ENCODE measurements at places on chromosomes 12 and 14.

- no peak for DNase-seq
Observed at GRCh38 chr14:37326434-37326833, 128.7 kb downstream of the MIPOL1 start.

DNA sequence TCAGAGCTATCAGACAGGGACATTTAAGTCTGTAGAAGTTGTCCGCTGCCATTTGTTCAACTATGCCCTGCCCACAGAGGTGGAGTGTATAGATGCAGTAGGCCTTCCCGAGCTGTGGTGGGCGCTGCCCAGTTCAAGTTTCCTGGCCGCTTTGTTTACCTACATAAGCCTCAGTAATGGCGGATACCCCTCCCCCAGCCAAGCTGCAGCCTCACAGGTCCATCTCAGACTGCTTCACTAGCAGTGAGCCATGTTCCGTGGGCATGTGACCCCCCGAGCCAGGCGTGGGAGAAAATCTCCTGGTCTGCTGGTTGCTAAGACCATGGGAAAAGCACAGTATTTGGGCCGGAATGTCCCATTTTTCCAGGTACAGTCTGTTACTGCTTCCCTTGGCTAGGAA, 165.9 kb downstream of the MIPOL1 start:
- DNase-seq = no peak

DNA sequence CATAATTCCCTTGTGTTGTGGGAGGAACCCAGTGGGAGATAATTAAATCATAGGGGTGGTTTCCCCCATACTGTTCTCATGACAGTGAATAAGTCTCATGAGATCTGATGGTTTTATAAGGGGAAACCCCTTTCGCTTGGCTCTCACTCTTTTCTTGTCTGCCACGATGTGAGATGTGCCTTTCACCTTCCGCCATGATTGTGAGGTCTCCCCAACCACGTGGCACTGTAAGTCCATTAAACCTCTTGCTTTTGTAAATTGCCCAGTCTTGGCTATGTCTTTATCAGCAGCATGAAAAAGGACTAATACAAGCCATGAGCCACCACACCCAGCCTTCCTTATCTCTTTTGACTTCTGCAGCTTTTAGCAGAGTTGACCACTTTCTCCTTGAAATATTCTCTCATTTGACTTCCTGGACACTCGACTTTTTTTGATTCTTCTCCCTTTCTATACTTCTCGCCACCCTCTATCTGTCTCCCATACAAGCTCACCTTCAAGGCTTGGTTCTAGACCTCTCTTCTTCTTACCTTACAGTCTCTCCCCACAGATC, 2.3 kb downstream of the MTERF2 start:
- no peak for DNase-seq

GRCh38 chr14:52907949-52908348, 42.9 kb downstream of the FERMT2 start:
- no peak for DNase-seq

GRCh38 chr14:91068642-91069041, 8.2 kb upstream of the RPS6KA5 start:
- DNase-seq = peak; percentile 33

GRCh38 chr12:121626853-121627640, 717 bp downstream of the ORAI1 start:
- DNase-seq = peak; percentile 76

- DNase-seq = no peak
Observed at GRCh38 chr12:101772012-101772775, 32.9 kb upstream of the SYCP3 start.

DNA sequence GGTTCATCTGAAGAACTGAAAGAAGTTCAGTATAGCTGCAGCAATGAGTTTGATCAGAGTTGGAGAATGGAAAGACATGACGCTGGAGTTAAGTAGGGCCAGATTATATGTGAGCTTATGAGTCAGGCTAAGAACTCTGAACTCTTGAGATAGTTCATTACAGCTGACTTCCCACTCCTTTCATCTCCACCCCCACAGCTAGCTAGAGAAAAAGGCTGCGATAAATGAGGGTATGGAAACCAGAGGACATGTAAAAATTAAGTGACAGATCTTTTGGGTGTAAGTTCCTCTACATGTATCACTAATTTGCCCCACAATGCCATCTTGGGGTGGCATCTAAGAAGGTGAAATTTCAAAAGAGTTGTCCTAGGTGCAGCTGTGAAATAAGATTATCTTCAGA, 28.6 kb downstream of the PYM1 start:
- DNase-seq = no peak

- DNase-seq = no peak
Observed at GRCh38 chr14:39434401-39434800, 2.2 kb upstream of the FBXO33 start.

GRCh38 chr14:55146425-55146824, 17.4 kb downstream of the LGALS3 start:
- DNase-seq = no peak

GRCh38 chr12:6828781-6829535, 751 bp downstream of the P3H3 start:
- peak; percentile 75 for DNase-seq

DNA sequence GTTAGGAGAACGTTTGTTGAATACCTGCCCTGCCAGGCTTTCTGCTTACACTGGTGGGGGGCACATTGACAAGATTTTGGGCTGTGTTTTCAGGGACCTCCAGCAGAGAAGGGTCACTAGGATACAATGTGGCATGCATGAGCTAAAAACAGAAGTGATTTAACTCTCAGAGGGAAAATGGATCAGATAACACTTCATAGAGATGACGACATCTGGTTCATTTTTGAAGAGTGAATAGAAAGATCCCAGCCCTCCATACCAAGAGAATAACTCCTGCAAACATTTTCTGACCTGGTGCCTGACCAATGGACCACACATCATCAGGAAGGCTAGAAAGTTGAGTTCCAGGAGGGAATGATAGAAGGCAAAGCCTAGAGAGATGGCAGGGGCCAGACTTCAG, 33.7 kb downstream of the CKB start:
- no peak for DNase-seq

DNA sequence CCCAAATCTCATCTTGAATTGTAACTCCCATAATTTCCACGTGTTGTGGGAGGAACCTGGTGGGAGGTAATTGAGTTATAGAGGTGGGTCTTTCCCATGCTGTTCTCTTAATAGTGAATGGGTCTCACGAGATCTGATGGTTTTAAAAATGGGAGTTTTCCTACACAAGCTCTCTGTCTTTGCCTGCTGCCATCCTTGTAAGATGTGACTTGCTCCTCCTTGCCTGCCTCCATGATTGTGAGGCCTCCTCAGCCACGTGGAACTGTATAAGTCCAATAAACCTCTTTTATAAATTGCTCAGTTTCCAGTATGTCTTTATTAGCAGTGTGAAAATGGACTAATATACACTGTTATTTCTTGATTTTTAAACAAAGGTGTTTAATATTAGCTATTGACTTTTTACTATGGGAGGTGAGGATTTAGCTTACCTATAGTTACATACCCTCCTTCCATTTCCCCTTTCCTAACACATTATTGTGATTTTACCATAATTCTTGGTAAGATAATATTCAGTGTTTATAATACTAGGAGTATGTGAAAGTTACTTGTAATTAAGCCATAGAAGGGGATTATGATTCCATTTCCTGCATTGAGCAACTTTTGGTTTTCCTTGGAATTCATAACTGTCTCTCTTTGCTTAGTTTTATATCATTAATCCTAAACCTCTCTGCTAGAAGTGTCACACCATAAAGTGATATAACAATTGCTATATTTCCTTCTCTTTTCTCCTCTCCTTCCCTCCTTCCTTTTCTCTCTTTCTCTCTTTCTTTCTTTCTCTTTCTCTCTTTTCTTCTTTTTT, 151.0 kb upstream of the KRAS start:
- DNase-seq = no peak

DNA sequence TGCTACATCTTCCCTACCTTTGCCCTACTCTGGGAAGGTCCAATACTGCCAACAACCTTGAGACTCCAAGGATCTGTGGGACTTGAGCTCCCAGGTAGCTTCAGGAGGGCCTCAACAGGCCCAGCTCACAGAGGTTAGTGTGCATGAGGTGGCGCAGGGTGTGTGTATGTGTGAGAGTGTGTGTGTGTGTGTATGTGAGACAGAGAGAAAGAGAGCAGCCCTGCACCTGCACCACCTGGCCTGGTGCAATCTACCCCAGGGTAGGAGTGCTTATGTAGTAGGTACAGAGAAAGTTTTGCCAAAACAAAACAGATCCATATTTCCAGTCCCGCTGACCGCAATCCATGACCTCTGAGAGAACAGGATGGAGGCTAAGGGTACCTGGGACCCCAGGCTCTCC, 24.6 kb downstream of the TMEM229B start:
- DNase-seq = no peak

DNA sequence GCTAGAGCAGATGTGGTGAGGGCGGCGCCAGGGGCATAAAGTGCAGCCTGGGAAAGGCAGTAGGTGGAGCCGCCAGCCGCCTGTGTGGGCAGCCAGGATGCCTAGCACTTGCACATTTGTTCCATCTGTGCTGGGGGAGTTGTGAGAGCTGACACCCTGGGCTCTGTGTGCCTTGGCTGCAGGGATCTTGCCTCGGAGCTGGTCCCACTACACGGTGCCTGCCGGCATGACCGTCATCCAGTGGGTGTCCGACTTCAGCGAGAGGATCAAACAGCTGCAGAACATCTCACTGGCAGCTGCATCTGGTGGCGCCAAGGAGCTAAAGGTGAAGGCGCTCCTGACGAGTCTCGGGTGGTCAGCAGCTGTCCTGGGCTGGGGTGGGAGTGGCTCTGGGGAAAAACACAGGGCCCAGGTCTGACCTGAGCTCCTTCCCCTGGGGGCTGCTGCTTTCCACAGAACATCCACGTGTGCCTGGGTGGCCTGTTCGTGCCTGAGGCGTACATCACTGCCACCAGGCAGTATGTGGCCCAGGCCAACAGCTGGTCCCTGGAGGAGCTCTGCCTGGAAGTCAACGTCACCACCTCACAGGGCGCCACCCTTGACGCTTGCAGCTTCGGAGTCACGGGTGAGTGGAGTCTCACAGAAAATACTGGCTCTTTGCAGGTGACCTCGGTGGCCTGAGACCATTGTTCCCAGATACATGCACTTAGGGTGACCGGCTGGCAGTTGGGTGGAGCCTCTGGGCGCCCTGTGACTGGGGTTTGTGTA, 37.4 kb downstream of the HSP90AA1 start:
- no peak for DNase-seq

GRCh38 chr14:22822571-22823098, 7.1 kb upstream of the MRPL52 start:
- DNase-seq = peak; percentile 95

- no peak for DNase-seq
Observed at GRCh38 chr14:106528717-106529116, 1002.3 kb downstream of the TMEM121 start.

- DNase-seq = peak; percentile 46
Observed at GRCh38 chr12:65612440-65612839, 211.8 kb upstream of the HMGA2 start.

GRCh38 chr14:54502602-54503001, 7.1 kb upstream of the CGRRF1 start:
- DNase-seq = no peak

DNA sequence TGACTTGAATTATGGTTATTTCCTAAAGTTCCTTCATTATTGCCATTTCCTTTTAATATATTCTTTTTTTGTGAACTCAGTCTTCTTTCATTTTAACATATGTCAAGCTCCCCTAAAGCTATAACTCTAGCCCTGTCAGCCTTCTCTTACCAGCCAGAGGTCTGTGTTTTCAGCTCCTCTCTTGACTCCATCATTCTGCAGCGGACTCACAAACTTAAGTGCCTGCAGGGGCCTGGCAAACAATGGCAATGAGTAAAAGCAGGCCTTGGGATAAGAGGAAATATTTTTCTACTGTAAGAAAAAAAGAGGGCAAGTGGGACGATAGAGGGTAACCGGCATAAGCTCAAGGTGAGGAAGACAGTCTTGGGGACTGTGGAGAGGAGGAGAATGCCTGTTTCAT, 424.5 kb upstream of the RGS6 start:
- no peak for DNase-seq

DNA sequence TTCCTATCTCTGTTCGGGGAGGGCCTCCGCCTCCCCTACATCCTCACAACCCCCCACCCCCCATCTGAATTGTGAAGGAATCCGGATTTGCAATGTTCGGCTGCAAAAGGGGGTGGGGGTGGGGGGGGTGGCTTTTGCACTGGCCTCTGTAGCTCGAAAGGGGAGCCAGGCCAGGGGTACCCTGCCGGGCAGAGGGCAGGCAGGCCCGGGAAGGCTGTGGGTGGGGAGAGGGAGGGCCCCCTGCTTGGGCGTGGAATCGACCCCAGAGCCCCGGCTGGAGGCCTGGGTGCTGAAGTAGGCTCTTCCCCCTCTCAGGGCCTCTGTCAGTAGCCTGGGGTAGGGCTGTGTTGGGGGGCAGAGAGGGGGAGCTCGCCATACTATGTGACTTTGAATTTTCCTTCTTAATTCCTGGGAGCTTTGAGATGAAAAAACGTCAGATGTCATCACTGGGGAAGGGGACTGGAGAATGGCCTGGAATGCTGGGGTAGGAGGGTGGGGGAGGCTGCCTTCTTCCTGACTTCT, 1.1 kb downstream of the LRP1 start:
- DNase-seq = peak; percentile 49

DNA sequence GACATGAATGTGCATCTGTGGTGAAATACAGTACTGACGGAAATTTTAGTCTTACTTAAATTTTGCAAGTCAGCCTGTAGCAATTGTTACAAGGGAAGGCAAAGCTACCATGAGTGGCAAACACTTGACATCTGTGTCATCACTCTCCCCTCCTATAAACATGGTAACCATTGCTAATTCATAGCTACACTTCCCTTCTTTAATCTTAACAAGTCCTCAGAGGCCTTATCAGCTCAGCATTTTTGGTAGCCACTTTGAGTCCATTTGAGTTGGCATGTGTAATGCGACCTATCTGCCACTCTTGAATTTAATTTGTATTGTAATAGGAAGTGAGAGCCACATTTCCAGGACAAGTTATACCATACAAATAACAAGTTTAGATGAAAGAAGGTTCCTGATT, 218.1 kb downstream of the RMST start:
- no peak for DNase-seq

- DNase-seq = no peak
Observed at GRCh38 chr12:96166765-96167164, 27.4 kb upstream of the ELK3 start.

DNA sequence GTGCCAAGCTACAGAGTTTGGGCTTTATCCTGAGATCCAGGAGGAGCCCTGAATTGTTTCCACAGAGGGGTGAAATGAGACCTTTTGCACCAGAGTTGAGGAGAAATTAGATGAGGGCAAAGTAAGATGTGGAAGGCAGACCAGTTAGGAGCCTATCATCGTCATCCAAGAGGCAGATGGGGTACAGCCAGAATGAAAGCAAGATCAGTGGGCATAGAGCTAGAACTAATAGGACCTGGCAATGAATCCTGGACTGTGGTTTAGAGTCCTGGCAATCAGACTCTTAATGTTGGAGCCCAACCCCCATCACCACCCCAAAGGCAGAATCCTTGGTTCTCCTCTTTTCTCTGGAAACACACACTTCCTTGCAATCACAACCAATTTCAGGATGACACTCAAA, 166.6 kb upstream of the HMGA2 start:
- no peak for DNase-seq

- DNase-seq = no peak
Observed at GRCh38 chr14:77177702-77178101, 3.9 kb upstream of the TMEM63C start.

DNA sequence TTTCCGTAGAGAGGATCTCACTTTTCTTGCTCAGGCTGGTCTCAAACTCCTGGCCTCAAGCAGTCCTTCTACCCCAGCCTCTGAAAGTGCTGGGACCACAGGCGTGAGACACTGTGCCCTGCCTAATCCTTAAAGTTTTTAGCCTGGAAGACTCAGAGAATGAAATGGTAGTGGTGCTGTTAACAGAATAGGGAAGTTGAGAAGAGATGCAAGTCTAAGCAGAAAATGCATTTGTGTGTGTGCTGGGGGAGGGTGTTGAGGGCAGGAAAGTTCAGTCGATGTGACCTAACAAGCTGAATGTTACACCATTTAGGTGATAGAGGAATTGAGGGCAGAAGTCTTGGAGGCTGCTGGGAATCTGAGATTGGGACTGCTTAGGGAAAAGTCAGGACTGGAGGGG, 6.9 kb upstream of the TUBA1A start:
- DNase-seq = no peak

Data from right hindlimb (tissue), 1 donor.